ENCODE measurements at places on chromosomes 4 and X.

- no peak for DNase-seq
Observed at GRCh38 chrX:30822068-30822681, 66.9 kb downstream of the TAB3 start.

GRCh38 chrX:151815398-151815797, 80.9 kb downstream of the CNGA2 start:
- DNase-seq, result no peak

GRCh38 chr4:84862064-84862463, 104.4 kb downstream of the WDFY3 start:
- DNase-seq, result no peak

DNA sequence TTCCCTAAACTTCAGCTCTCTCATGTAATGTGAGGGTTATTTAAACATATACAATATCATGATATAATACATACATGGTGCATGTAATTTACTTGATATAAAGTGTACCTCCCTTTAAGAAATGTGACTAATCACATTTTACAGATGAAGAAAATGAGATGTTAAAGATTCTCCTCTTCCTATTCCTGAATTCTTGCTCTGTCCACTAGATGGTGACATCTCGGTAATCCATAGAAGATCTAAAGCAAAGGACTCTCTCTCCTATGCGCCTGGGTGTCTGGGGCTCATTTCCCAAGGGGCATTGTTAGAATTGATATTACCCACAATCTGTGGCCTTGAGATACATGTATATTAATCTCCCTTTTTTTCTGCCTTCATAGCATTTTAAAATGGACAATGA, 804.9 kb downstream of the RAB28 start:
- DNase-seq, result no peak

DNA sequence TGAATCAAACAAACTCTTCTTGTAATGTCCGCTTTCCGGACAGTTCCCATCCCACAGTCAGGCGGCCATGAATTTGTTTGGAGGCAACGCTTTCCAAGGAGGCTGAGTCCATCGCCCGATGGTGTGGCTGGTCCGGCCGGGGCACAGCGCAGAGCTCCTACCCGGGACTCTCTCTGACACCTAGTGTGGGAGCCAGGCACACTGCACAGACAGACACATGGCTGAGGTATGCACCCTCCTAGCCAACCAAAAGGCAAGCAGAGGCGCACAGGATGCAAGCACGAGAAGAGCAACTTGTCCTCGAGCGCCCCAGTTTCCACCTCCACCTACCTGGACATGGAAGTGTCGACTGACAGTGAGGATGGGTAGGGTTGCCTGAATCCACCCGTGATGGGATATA, 87.5 kb downstream of the LEF1 start:
- no peak for DNase-seq

- no peak for DNase-seq
Observed at GRCh38 chrX:103831342-103831802, 685 bp downstream of the RAB9B start.

DNA sequence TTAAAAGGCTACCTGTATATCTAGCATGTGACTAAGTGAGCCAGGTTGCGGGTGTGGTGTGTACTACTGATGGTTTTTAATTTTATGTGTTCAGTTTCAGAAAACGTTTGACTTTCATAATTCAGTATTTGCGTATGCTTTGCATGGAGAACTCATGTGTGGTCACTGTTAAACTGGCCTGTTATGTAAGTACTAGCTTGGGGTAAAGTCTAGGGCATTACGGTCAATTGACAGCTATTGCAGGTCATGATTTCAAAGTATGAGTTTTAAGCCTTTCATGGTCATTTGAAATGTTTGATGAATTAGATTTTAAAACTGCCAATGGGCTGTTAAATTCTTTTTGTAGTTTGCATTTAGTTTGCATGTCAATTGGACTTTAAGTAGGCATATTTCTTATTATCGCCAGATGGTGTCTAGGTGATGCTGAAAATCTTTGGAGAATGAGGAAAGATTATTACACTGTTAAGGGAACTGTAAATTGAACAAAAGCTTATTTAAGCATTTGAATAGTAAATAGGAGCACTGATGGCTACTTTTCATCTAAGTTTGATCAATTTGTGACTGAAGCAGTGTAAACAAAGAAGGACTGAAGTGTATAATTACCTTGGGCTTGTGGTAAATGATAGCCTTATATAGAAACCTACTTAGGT, 563.4 kb downstream of the DACH2 start:
- DNase-seq, result no peak

GRCh38 chr4:17195461-17196275, 297.2 kb upstream of the LDB2 start:
- DNase-seq, result no peak

DNA sequence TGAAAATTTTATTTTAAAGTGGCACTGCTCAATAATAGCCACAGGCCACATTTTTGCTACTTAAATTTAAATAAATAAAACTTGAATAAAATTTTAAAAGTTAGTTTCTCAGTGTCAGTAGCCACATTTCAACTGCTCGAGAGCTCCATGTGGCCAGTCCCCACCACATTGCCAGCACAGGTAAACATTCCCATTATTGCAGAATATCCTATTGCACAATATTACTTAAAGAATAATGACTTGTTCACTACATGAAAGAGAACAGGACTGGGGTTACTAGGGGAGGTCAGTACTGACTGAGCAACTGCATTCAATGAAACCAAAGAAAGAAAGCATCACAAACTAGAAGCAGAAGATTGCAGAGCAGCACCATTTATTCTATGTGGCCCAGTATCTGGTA, 2201.6 kb upstream of the TENM3 start:
- no peak for DNase-seq

GRCh38 chr4:25834411-25835107, 28.2 kb downstream of the SEL1L3 start:
- DNase-seq, result no peak

- no peak for DNase-seq
Observed at GRCh38 chr4:106208481-106209460, 107.2 kb downstream of the TBCK start.

DNA sequence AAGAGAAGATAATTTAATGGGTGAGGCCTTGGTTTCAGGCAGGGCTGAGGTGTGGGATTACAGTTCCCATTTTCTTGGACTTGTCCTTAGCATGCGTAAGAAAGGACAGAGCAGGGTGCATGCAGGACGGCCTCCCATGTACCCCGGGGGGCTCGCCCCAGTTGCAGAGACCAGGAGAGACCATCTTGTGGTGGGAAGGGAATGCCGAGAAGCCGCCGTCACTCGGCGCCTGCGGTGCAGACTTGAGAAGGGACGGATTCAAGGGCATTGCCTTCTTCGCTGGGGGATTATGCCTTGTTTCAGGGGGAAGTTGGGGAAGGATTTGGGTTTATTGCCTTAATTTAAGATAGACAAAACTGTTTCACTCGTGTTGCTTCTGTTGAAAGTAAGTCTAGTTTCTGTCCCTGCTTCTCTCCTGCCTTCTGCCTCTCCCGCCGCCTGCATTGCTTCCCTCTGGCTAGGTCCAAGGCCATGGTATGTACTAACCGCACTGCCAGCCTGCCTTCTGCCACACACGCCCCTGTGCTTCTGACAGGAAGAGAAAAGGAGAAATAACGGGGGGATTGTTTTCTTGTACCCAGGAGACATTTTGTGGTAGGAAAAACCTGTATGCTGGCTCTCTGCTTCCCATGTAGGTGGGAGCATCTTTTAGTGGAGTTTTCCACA, 175.9 kb downstream of the DCLK2 start:
- DNase-seq, result no peak

GRCh38 chrX:39941332-39941920, 156.3 kb downstream of the BCOR start:
- DNase-seq, result no peak

- DNase-seq, result no peak
Observed at GRCh38 chrX:111123125-111123524, 27.1 kb downstream of the PAK3 start.

GRCh38 chr4:141275834-141276233, 55.1 kb downstream of the ZNF330 start:
- DNase-seq, result no peak

GRCh38 chr4:145881576-145881975, 57.0 kb downstream of the ZNF827 start:
- no peak for DNase-seq

Data from stimulated activated CD8-positive, alpha-beta memory T cell treated with anti-CD3 and anti-CD28 coated beads, Interleukin-2, amount 100 ng/mL, for 1 hour (primary cell).